NCI-H2081 treated with DMSO at 0.1 percent for 48 hours (cell line): ENCODE measurements at places on chromosomes 6 and 20.

DNA sequence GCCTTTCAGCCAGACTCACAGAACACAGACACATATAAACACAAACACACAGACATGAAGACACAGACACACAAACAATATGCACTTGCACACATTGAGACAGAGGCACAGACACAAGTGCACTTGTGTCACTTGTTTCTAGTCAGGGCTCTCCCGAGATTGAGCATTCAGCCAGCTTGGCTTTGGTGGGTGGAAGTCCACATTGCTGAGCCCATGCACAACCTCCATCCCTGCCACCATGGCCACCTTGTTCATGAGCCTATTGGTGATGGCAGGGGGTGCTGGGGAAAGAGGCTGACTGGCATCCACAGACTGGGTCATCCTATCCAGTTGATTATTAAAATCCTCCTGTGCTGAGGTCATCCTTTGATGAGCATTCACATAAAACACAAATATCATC is 11.5 kb upstream of the CST7 start:
- no peak for DNase-seq

- no peak for DNase-seq
Observed at GRCh38 chr6:84867521-84867920, 103.1 kb upstream of the TBX18 start.

DNA sequence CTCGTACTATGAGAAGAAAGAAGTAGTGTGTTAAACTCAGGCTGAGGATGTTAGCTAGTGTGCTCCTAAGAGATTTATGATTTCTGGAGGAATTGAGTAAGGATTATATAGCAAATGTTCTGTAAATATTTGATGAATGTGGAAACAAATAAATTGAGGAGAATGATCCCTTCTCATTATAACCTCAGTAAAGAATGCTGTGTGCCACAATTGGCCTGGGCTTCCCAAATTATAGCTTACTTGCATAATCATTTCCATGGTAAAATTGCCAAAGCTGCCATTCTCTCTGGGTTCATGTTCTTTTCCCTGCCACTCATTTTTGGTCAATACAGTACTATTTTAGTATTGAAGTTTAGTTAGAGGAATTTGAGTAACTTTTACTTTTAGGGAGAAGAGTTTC is 128.5 kb downstream of the FLRT3 start:
- DNase-seq, result no peak

- DNase-seq, result no peak
Observed at GRCh38 chr6:165081944-165082532, 227.4 kb downstream of the C6orf118 start.

- DNase-seq, result no peak
Observed at GRCh38 chr6:16372029-16372776, 133.8 kb downstream of the GMPR start.

GRCh38 chr20:57065646-57066045 is 200.8 kb downstream of the BMP7 start:
- no peak for DNase-seq

DNA sequence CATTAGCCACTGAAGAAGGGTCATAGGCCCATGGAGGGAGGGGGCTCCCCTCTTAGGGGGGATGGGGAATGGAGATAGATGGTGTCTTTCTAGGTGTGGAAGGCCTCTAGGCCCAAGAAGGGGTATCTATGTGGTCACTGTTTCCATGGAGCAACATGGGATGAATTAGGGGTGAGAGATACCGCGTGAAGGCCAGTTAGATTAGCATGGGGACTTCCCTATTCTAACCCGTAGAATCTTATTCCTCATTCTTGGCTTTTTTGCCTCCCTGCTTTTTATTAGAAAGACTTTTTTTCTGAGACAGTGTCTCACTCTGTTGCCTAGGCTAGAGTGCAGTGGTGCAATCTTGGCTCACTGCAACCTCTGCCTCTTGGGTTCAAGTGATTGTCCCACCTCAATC is 3.2 kb downstream of the RAB44 start:
- DNase-seq, result no peak

- DNase-seq, result peak; percentile 65
Observed at GRCh38 chr6:122033564-122034181, 365.8 kb upstream of the HSF2 start.

DNA sequence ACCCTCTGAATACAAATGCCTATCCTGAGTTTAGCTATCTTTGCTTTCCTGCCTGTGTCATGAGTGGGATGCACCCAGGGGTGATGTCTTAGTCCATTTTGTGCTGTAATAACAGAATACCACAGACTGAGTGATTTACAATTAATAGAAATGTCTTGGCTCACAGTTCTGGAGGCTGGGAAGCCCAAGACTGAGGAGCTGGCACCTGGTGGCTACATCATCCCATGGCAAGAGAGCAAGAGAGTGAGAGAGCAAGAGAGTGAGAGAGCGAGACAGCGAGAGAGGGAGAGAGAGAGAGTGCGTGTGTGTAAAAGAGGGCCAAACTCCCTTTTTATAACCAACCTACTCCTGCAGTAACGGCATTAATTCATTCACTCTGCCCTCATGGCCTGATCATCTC is 76.8 kb downstream of the PRDM1 start:
- no peak for DNase-seq

GRCh38 chr6:118860363-118860762 is 33.6 kb upstream of the ASF1A start:
- DNase-seq, result no peak

DNA sequence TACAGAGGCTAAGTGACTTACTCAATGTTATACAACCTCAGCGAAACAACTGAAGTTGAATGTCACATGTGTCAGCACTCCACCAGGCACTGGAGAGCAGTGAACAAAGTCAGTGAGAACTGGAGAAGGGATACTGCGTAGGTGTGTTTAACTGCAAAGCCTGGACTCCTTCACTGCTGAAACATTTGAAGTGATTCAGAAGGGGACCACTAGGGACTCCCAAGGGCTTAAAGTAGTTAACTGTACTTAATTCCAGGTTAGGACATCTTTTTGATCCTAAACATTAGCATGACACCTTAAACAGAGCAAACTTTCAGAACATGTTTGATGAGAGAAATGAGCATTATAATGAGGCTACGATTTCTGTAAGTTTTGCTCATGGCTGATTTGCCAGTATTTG is 45.0 kb upstream of the ZBTB24 start:
- DNase-seq, result no peak

DNA sequence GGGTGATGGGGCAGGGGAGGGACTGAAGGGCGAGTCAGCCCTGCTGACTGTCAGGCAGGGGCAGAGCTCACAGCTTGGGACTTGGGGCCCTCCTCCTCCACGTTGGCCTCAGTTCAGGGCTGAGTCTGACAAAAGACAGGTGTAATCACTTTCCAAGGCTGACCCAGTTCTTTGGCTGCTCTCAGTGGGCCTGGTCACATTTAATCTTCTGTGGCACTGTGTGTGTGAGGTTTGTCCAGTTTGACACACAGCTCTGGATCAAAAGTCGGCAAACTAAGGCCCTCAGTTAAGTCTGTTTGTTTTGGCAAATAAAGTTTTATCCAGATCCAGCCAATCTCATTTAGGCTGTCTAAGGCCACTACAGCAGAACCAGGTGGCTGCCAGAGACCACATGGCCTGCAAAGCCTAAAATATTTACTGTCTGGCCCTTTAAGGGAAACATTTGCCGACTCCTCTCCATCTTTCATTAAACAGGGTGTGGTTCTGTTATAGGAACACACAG is 5.1 kb upstream of the MAP1LC3A start:
- DNase-seq, result no peak

GRCh38 chr6:151869787-151870186 is 62.3 kb downstream of the ESR1 start:
- no peak for DNase-seq

GRCh38 chr20:17634661-17635331 is 47.2 kb downstream of the RRBP1 start:
- DNase-seq, result no peak

DNA sequence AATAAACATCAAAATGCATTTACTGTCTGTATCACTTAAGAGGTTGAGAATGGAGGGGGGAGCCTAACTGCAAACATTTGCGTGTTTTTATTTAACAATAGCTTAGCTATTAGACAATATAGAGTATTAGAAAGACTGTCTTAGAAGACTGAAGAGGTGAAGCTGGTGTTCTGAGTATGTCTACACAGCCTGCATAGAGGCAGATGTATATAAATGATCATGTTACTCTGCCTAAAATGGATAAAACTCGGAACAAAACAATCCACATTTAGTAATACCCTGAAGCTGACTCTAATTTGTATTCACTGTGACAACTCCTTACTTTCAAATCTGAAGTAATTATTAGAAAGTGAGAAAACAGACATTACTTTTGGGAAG is 181.9 kb downstream of the GMPR start:
- DNase-seq, result no peak

GRCh38 chr6:68127074-68127473 is 508.0 kb upstream of the ADGRB3 start:
- no peak for DNase-seq

DNA sequence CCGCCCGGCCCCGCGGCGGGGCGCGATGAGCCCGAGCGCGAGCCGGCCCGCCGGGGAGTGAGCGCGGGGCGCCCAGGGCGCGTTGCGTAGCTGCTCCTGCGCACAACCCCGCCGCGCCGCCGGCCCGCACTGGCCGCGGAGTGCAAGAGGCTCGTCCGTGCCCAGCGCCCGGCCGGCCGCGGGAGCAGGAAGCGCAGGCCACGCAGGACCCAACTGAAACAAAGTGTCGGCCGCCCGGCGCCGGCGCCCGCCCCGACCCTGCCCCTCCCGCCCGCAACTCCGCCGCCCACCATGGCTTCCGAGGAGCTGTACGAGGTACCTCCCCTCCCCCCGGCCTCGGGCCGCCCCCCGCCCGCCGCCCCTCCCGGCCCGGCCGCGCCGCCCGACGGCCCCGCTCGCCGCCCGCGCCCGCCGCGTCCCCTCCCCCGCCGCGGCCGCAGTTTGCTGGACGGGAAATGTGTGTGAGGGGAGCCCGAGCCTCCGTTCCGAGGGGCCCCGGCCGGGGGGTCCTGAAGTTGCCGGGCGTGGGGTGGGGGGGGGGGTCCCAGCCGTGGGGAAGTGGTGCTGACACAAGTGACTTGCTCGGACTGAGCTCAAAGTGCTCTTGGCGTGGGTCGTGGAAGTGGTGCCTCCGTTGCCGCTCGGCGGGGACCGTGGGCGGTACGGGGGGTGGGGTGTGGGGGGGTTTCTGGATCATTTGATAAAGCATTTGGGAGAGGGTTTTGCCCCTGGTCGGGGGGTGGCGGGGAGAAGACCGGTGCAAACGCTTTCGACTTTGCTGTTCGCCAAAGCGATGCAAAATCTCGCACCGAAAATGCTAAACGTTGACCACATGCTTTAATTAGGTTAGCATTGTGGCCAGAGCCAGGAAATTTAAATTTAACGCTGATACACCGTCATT is 539 bp downstream of the CDYL start:
- no peak for DNase-seq

- DNase-seq, result no peak
Observed at GRCh38 chr6:116111552-116112528, 11.2 kb downstream of the NT5DC1 start.

DNA sequence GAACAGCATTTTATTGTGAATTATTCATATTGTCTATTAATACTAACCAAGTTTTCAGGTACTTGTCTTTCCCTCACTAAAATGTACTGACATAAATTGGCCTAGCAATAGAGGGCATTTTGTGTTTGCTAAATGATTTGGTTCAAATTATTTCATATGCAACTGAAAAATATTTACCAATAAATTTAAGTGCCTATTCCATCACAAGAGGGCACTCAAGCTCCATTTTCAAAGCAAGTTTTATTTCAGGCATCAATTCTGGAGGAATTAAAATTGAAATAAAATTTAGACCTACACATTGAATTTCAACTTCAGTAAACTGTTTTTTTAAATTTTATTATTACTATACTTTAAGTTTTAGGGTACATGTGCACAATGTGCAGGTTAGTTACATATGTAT is 114.3 kb upstream of the SYNCRIP start:
- no peak for DNase-seq

GRCh38 chr6:4815584-4815983 is 39.4 kb downstream of the CDYL start:
- DNase-seq, result no peak

GRCh38 chr6:22668717-22669116 is 99.4 kb downstream of the HDGFL1 start:
- DNase-seq, result no peak

DNA sequence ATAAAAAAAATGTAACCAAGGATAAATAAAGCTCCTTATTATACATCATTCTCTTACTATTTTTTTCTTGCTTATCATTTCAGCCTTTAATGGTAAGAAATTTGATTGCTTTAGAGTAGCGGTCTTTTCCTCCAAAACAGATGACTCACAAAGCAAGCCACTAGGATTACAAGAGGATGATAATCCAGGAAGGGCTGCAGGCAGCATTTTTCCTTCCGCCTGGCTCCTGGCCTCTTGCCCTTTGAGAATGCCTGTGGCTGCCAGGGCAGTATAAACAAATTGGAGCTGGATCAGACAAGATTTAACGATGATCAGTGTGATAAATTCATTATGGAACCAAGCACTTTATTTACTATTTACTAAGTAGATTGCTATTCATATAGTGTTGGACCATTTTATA is 9.7 kb upstream of the FBXL4 start:
- DNase-seq, result no peak

GRCh38 chr6:122161136-122161535 is 238.3 kb upstream of the HSF2 start:
- no peak for DNase-seq

- DNase-seq, result no peak
Observed at GRCh38 chr20:5172167-5172601, 45.4 kb downstream of the CDS2 start.

GRCh38 chr6:47258724-47259347 is 50.9 kb downstream of the TNFRSF21 start:
- no peak for DNase-seq

DNA sequence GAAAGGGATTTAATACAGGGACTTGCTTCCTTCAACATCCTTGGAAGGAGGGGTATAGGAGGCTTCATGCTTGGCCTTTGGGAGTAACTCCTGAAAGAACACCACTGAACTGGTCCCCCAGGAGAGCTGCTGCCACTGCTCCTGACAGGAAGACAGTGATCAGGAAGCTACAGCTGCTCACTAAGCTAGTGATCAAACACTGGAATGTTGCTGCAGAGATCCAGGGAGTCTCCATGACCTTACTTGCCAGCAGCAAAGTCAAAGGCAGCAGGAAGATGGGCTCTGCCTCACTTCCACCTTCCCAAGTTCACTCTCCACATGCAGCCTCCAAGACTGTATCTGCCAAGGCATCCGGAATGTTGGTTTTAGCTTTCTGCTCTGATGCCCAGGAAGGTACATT is 31.8 kb downstream of the PIM1 start:
- no peak for DNase-seq

DNA sequence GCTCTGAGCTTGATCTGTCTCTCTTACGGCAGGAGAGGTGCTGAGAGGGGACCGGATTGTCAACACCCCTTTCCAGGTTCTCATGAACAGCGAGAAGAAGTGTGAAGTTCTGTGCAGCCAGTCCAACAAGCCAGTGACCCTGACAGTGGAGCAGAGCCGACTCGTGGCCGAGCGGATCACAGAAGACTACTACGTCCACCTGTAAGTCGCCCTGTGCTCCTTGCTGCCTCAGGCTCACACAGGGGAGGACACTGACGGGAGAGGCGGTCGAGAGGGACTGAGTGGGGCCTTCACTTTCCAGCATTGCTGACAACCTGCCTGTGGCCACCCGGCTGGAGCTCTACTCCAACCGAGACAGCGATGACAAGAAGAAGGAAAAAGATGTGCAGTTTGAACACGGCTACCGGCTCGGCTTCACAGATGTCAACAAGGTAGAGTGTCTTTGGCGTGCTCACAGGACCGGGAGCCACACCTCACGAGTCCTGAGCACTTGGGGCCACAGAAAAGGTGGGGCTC is 32.0 kb downstream of the TM9SF4 start:
- no peak for DNase-seq
